ENCODE measurements at places on chromosomes 3 and 15. TPM values are rescaled to one million over a fixed set of nuclear protein-coding genes. Genes with fewer than 3 reads are reported as not detected.

Gene C3orf62
- 2.9 TPM for total RNA-seq

Gene KLHL40
- total RNA-seq = not detected

Gene MB21D2
- 26.4 TPM for total RNA-seq

Gene NEK10
- 9.5 TPM for total RNA-seq

Gene ITGA11
- total RNA-seq = 408 TPM

Gene MAN2C1
- 141 TPM for total RNA-seq

Gene FOXL2NB
- 0.54 TPM for total RNA-seq

- DNase-seq = peak; percentile 52
These were observed 398.9 kb upstream of the THBS1 start for GRCh38 chr15:39181940-39182339.

DNA sequence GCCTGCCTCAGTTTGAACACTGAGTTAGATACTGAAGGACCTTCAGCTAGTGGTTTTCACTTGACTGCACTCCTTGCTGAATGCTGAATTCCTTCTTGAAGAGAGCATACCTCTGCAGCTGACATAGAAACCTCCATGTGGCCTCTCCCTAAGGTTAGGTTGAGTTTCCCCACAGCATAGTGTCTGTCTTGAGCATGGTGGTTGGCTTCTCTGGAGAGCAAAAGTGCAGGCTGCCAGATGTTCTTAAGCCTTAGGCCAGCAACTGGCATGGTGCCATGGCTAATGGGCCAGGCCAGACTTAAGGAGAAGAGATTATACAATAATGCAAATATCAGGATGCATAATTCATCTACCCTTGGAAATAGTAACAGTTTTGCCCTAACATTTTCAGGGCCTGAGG is 545.6 kb upstream of the ZNF385D start:
- DNase-seq = peak; percentile 12

- no peak for DNase-seq
These were observed 693.6 kb downstream of the CADM2 start for GRCh38 chr3:85652360-85652759.

- peak; percentile 93 for DNase-seq
These were observed 826.2 kb downstream of the ROBO1 start for GRCh38 chr3:78941587-78941986.

DNA sequence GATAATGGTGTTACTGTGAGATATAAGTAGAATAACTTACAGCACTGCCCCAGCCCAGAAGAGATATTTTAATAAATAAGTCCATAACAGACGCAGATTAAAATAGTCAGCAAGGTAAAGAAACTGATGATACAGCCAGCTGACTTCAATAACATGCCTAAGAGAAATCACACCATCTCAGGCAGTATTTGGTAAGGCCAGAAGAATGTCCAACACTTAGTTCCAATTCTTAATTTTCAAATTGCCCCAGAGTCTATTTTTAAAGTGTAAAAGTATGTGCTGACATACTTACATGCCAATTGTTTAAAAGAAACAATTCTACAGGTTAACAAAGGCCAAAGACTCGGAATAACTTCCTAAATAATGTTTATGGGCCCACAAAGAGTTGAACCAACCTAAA is 1.6 kb downstream of the GNB4 start:
- DNase-seq = peak; percentile 62

DNA sequence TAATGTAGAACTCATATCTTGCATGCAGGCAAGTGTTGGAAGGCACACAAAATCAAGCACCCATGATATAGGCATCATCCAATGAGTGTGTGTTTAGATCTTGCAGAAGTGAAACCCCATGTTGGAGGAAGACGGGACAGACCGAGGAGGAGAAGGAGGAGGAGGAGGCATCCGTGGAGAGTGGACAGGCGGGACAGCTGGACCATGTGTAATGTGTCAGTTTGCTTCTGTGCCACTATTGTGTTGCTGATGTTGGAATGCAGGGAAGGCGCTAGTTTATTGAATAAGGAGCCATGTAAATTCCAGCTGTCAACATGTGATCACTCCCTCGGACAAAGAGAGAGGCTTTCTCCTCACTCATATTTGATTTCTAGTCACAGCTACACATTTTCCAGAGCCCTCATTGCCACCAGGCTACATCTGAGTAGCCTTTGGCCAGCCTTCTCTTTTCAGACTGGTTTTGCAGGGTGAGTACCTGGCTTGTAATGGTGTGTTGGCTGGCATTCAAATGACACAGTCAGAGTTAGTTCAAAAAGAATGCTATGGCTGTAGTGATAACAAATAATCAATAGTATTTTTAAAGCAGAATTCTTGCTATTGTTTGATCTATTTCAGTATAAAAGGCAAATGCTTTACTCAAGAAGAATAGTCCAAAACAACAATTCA is 1037.6 kb upstream of the NR2F2 start:
- DNase-seq = no peak

- DNase-seq = no peak
These were observed 87.8 kb downstream of the ASB7 start for GRCh38 chr15:100690032-100690794.

- no peak for DNase-seq
These were observed 185.9 kb downstream of the ERC2 start for GRCh38 chr3:56282341-56282740.

DNA sequence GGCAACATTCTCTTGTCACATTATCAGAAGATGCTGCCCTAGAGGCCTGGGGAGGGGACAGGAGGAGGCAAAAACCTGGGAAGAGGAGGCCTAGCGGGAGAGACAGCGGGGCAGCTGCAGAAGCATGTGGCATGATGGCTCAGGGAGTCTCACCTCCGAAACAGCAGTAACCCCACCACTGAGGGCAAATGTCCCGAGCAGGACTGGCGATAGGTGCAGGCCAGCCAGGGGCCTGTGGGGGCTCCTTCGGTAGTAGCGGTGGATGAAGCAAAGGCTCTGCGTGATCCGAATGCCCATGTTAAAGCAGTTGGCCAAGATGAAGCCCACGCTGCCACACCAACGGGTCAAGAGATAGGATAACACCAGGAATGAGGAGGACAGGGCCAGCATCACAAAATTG is 38.0 kb downstream of the RFT1 start:
- no peak for DNase-seq

DNA sequence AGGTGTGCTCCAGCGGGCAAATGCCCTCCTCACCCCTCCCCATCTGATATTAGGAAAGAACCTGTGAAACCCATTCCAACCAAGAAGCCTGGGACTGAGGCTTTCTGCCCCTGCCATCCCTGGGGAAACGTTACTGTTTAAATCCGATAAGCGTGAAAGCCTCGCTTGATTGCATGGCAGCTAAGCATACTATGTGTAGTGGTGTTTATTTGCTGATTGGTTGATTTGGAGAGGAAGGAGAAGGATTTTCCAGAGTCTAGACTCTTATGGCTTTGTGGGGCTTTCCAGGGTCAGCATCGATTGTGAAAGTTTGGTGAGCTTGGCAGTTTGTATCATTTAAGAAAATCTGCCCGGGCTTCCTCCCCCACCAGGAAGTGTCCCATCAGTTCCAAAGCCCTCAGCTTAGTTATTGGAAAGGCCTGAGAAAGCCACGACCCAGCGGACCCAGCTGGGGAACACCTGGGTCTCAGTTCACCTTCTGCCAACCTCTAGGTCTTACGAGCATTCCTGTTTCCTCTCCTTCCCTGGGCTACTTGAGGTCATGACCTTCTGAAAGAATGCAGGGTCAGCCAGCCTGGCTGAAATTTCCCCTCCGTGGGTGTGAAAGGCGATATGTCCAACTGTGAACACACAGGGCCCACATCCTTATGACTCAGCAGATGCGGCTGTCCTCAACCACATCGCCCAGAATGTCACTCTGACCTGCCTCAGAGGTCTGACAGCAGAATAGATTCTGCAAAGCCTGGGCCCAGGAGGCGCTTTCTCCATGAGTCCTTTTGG is 62.8 kb upstream of the HERC1 start:
- DNase-seq = peak; percentile 77

DNA sequence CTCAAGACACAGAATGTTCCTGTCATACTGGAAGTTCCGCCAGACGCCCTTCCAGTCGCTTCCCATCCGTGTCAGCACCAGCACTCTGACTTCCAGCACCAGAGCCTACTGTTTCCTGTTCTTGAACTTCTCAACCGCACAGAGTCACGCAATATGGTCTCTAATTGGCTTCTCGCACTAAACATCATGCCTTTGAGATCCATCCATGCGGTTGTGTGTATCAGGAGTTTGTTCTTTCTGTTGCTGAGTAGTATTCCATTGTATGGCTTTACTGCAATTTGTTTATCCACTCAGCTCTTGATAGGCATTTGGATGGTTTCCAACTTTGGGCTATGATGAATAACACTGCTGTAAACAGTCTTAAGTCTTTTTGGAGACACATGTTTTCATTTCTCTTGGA is 112.1 kb downstream of the LRRK1 start:
- DNase-seq = no peak

- no peak for DNase-seq
These were observed 4.8 kb upstream of the PHGR1 start for GRCh38 chr15:40345867-40346578.

DNA sequence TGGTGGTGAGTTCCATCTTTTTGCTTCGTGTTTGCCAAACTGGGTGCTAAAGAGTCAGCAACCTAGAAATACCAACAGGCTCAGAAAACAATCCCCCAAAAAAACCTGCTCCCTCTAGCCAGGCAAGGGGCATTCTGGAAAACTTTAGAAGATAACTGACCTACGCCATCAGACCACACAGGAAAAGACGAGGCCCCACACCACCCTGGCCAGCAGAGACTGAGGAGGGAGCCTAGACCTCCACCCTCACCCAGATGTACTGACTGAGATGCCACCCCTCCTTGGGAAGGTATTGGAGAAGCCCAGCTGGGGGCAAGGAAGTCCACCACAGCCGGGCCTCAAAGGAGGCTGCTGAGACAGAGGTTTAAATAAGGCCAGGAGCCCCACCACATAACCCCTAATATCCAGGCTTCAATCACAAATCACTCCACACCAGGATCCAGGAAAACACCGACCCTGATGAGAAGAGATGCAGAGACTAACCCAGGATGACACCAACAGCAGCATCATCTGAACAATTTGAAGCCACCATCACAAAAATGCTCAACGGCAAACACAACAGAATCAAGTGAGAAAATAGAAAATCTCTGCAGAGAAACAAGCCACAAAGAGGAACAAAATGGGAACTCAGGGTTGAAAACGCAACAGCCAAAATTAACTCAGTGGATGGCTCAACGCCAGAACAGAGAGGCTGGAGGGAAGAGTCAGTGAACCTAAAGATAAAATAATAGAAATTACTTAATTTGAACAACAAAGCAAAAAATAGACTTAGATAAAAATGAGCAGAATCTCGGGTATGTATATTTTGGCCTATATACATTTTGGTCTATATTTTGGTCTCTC is 61.0 kb downstream of the TPRA1 start:
- DNase-seq = no peak

GRCh38 chr15:41810651-41811431 is 17.1 kb upstream of the JMJD7 start:
- DNase-seq = peak; percentile 37

GRCh38 chr15:48336940-48337339 is 5.7 kb downstream of the DUT start:
- DNase-seq = peak; percentile 30

DNA sequence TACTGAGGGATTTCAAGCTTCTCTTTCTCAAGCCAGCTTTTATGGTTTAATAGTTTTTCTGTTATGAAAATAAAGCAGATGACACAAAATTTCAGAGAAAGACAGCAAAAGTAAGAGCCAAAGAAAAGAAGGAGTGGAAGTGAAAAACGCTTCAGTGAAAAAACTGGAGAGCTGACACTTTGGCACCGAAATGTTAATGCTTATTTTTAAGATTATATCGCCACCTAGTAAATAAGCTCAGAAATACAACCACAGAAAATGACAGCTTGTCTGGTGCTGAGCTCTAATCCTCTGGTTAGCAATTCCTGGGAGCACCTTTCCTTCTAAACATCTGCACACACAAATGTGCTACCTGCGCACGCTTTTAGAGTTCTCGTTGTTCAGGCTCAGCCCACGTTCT is 101.6 kb downstream of the ZPLD1 start:
- peak; percentile 58 for DNase-seq

GRCh38 chr3:195226445-195226844 is 44.5 kb downstream of the XXYLT1 start:
- DNase-seq = no peak

GRCh38 chr3:179181021-179181472 is 32.9 kb downstream of the PIK3CA start:
- DNase-seq = peak; percentile 72

GRCh38 chr3:9179826-9180763 is 69.4 kb downstream of the SRGAP3 start:
- no peak for DNase-seq

DNA sequence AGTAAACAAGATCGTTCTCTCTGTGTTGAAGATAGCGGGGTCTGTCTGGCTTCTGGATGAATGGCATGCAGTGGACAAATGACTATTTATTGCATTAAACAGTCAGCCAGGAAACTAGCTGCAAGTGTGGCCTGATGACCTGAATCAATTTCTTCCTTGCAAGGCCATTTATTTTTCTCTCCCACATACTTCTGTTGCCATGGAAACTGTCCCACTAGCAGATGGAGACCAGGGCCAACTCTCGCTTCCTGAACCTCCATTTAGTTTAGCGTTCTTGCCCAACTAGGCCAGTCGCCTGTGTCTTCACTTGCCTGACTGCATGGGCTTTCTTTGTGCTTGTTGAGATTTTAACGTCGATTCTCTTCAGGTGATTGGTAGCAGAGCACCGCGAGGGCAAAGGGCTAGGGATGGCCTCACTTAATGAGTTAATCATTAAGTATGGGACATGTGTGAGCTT is 27.6 kb downstream of the LMCD1 start:
- peak; percentile 40 for DNase-seq

DNA sequence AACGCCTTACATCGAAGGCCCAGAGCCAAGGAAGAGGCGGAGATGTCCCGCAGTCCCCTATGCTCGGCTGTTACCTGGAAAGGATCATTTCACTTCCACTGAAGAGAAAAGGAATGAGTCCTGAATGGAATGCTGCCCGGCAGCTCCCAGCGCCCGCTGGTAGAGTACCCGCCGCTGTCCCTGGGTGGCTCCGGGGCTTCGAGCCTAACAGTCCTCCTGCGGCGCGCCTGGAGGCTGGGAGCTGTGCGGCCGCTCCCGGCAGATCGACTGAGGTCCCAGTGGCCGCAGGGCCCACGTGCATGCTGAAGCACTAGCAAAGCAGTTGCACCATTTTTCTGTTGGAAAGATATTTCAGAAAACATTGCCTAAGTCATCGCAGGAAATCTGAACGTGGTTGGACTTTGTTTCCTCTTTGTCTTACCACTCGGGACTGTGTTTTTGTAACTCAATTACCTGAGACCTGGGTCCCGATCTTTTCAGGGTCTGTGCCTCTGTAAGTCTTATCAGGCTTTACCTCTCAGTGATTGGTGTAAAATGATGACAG is 984 bp downstream of the RNU6-1 start:
- DNase-seq = peak; percentile 69

Data from GM23248 (cell line).